ENCODE measurements at places on chromosomes 1 and 21.

DNA sequence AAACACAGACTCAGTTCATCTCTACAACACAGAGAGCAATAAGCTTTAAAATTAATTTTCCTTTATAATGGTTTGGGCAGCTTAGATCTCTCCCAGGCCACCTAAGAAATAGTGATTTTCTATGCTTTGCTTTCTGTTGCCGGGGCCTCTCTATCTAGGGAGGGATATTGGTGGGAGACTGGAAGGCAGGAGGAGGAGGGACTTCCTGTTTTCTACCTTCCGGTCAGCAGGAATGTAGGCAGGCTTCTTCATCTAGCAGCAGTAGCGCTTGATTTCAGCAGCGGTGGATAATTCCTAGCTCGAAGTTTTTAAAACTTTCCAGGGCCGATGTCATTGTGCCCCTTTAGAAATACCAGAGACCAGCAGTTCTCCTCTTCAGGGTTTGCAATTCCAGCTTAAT, 5.1 kb upstream of the DESI2 start:
- no peak for DNase-seq

DNA sequence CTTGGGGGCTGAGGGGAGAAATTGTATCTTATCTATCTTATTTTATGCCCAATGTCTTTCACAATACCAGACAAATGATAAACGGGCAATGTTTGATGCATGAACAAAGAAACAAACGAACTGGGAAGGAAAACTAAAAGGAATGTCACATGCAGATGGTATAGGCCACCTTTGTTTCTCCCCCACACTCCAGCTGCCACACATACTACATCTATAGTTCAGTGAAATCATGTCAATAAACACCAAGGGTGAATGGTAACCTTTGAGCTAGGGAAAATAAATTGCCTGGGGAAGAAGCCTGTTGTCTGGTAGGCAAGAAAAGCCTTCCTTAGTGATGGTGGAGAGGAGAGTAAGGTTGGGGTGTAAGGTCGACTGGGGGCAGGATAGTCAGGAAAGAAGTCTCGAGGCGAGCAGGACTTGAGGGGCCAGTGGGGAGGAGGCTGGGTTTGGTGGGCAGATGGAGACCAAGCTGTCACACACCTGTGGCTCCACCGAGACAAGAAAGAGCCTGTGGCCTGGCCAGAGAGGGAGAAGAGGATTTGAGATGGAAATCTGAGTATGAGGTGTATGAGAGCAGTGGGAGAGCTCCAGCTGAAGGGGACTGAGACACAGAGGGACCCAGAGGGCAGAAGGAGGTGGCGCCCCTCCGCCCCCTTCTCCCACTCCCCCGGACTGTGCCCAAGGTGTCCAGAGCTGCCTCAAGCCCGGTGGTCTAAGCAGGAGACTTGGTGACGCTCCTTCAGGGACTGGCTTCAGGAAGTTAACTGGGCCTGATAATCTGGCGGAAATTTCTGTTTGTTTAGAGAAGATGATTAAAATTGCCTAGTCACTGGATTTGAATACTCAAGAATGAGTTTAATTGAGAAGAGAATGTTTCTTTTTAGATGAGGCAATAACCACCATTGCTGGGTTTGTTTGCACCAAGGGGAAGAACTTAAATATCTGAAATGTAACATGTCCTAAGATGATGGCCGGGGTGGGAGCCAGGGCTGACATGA, 37.3 kb downstream of the ATF3 start:
- no peak for DNase-seq

GRCh38 chr1:180173952-180174351, 19.3 kb downstream of the QSOX1 start:
- DNase-seq: peak; percentile 18

GRCh38 chr1:112614460-112615065, 4.4 kb downstream of the ST7L start:
- peak; percentile 60 for DNase-seq

DNA sequence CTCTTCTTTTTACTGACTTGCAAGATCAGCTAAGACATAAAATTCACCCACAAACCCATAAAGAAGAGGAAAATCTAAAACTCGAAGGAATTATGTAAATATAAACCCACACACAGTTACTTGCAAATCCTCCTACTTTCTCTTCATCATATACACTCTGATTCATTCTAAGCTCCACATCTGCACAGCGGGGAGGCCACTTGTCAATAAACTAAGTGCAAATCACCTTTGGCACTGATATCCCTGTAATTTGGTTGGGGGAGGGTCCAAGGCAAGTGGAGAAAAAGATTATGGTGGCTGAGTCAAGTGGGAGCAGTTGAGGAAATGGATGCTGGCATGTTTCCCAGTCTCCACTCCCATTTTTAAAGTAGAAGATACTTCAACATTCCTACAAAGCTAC, 596.5 kb downstream of the MATN1 start:
- no peak for DNase-seq

GRCh38 chr1:200154069-200154767, 126.7 kb downstream of the NR5A2 start:
- peak; percentile 4 for DNase-seq

DNA sequence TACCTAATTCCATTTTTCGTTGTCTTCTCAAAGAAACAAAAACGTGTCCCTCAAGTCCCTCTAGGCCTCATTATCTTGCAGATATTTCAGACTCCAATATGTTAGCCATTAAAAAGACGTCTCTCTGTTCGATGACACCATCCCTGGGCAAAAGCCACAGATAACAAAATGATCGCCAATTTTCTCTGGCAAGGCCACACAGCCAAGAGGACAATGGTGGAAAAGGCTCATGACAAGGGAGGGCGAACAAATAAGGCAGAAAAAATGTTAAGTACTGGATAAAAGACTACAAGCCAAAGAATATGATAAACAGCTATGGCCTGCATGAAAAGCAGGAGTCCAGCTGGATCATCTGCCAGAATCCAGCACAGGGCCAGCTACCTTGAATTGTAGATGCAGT, 82.9 kb downstream of the TBX15 start:
- no peak for DNase-seq

DNA sequence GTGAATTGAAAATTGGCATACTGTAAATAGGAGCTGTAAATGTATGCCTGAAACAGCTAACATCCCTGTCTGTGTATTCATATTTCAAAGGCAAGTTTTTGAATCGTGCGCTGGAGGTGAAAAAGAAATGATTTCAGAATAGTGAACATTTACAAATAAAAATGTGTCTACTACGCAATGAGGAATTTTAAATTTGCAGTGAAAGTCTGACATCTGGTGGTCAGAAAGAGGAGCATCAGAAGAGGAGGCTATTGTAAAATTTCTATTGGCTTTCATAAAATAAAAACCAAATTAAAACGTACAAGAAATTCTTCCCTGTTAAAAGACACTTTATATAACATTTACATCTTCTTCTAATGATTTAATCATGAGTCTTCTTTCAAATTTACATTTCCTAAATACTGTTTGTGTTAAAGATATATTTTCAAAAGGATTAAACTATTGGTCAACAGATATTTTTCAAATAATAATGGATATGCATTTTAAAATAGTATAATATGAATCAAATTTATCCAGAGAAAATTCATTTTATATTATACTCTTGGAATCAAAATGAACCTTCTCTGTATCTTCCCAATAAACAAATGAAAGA, 113.7 kb upstream of the RRP15 start:
- peak; percentile 55 for DNase-seq

GRCh38 chr1:157597959-157598667, at the start of gene FCRL4:
Gene FCRL4, minus strand, starts transcription at chr1:157598085. Its CDS starts 141 bp downstream, at chr1:157597944.
- no peak for DNase-seq

DNA sequence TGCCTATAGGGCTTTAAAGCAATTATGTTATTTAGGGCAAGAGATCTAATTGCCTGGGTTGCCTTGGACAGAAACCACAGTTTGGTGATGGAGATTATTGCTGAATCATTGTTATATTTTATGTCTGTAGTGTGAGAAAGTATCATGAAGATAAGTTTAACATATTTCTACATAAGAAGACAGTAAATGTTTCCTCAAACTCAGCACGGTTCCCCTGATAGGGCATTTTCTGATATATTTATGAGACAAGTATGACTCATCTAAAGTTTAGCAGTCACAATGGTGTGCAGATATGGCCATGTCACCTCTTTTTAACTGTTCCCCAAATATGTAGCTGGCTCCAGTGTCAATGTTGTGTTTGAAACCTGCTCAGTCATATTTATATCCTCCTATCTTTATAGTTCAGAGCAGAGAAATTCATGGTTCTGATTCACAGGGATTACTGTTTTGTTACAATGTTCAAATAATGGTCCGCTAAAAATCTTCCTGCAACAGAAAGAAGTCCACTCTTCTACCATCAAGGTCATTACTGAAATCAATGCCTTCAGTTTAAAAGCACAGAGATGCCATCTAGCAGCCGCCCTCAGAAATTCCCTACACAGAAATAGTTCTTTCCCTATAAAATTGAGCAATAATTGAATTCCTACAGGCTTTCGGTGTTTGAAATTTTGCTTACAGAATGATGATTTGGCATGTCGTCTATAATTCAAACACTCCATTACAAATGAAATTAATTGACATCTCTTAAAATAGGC, 3.7 kb downstream of the OLFM3 start:
- DNase-seq: no peak

- DNase-seq: peak; percentile 28
Observed at GRCh38 chr1:23854568-23854967, 13.5 kb downstream of the FUCA1 start.

GRCh38 chr1:36369061-36369861, 16.5 kb downstream of the STK40 start:
- DNase-seq: peak; percentile 74

GRCh38 chr1:117600966-117601365, 4.9 kb upstream of the TENT5C start:
- no peak for DNase-seq

- DNase-seq: no peak
Observed at GRCh38 chr1:33517596-33518250, 45.3 kb downstream of the ZSCAN20 start.

DNA sequence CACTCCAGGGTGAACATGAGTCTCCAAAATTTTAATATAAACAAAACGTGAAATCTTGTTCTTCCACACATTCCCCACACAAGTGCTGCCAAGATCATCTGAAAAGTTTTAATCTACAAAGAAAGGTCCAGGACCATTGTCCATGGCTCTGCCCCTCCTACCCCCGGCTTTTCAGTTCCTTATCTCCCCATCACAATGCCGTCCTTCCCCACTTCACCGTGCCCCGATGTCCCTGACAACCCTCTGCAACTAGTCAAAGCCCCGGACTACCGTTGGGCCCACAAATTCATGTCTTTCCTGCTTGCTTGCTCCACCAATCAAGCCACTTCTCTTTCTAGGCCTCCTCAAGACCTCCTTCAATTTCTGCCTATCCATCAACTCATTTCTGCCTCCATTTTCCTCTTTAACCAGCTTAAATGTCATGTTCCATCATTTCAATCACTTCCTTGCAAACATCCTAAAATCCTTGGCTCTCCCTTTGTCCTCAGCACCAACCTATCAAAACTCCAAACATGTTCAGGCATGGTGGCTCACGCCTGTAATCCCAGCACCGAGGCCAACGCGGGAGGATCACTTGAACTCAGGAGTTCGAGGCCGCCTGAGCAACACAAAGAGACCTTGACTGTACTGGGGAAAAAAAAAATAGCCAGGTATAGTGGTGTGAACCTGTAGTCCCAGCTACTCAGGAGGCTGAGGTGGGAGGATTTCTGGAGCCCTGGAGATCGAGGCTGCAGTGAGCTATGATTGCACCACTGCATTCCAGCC, 14.0 kb upstream of the BMP8B start:
- no peak for DNase-seq

DNA sequence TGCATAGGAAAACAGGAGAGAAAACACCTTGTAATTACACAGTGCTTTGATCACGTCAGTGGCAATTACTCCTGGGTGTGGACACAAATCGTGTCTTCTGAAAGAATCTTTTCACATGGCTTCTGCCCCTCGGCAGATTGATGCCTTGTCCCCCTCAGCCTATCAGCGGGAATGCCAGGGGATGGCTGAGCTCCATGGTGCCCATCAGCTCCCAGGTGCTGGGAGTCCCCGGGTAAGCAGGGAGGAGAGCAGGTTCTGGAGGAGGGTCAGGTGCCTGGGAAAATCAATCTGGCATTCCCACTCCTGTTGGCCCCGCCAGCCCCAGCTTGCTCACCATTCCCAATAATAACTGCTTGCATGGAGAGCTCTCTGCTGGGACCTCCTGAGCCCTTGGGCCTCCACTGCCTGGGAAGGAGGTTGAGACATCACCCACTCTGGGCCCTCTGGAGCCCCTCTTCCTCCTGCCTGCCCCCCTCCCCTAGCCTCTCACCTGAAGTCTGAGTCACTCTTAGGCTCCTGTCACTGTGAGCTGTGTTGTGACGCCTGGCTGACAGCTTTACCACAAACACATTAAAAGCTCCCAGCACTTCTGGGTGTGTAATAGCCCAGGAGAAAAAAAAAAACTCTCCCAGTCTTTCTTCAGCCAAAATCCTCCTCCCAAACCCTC, 4.9 kb downstream of the CAMK2N1 start:
- no peak for DNase-seq

DNA sequence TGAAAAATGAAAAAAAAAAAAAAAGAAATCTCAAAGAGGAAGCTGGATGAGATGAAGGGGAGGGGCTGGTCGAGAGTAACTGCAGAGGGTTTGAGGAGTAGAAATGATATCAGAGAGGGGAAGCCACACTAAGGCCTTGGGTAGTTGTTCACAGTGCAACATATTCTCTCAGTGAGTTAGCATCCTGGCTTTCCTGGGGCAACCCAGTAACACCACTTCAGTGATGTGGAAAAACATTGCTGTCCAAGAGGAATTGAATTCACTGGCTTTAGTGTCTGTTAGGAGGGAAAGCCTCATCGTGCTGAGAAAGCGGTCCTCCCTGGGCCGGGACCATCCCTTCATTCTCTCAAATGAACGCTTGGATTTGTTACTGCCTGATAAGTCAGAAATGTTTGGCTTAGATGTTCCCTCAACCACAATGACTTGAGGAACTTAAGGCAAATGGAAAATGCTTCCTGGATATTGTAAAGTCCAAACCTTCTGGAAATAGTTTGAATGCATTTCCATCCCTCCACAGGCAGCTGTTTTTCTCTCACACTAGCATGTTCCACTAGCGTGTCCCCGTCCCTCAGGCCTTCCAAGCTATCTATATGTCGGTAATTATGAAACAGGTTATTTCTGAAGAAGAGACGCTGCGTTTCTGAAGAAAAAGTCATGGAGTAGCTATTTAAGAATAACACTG, 12.2 kb downstream of the TGFB2 start:
- peak; percentile 43 for DNase-seq

- DNase-seq: no peak
Observed at GRCh38 chr1:42201986-42202385, 37.4 kb upstream of the GUCA2A start.

- peak; percentile 43 for DNase-seq
Observed at GRCh38 chr1:62082456-62083363, 111.9 kb upstream of the L1TD1 start.

Measured in EL (cell line).